ENCODE measurements at places on chromosomes 7 and 10. TPM values are rescaled to one million over a fixed set of nuclear protein-coding genes. Genes with fewer than 3 reads are reported as not detected.

Gene ORAI2
- 76.2 TPM for total RNA-seq

Gene GALNT17
- total RNA-seq: 0.15 TPM

Gene FAM107B
- total RNA-seq: 141 TPM

Gene GHRHR
- total RNA-seq: not detected

Gene PAXIP1
- 22.5 TPM for total RNA-seq

Gene HOXA4
- total RNA-seq: not detected

Gene GRID1
- 0.08 TPM for total RNA-seq

Gene ABCB4
- 6.0 TPM for total RNA-seq

Gene PRKCQ
- total RNA-seq: 0.97 TPM

Gene SBDS
- total RNA-seq: 29.4 TPM

Gene ANKRD2
- not detected for total RNA-seq

Gene TWIST1
- total RNA-seq: not detected

Gene RBM33
- 62.0 TPM for total RNA-seq

Gene EPO
- total RNA-seq: not detected

Gene TEX47
- not detected for total RNA-seq

Gene DPP6
- not detected for total RNA-seq

Gene ZNF746
- 19.0 TPM for total RNA-seq

Gene DLD
- total RNA-seq: 97.6 TPM

Gene FANK1
- total RNA-seq: not detected

Gene ELOVL3
- not detected for total RNA-seq

Gene HKDC1
- total RNA-seq: 0.13 TPM

Gene PTF1A
- not detected for total RNA-seq
